ENCODE measurements at places on chromosomes 7 and 10.

DNA sequence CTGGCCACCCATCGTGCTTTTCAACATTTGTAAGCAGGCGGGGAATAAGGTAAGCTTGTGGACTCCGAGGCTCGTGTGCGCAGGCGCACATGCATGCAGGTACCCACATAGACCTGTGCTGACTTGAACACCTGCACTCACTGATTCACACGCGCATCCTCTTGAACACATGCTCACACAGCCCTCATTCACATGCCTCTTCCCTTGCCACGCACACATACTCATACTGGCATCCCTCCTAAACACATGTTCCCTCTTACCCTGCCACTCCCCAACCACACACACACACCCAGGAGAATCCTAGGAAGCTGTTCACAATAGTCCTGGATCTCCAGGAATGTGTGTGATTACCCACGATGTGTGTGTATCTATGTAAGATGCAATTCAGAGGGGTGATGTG, 44.1 kb upstream of the LBX1 start:
- DNase-seq, result no peak

GRCh38 chr7:31937982-31938381, 132.2 kb downstream of the PDE1C start:
- DNase-seq, result no peak

DNA sequence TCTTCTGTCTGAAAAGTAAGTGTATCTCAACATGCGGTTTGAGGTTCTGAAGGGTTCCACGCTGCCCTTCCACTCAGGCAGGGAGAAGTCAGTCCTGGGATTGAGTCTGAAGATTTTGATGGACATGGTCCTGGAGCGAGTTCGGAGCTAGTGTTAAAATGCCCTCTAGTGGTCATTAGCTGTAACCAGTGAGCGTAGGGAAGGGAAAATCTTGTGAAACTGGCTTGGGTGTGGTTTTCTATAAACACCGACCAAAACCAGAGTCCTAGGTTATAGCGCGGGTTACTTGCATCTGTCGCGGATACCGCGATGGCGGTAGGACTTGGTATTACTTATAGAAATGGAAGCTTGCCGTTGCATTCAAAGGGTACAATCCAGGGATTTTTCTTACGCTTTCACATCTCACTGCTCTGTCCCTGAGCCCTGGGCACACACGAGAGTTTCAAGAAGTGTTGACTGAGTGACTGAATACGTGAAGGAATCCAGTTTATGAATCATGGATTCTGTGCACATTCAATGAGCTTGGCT, 348.2 kb upstream of the C7orf33 start:
- DNase-seq, result no peak

DNA sequence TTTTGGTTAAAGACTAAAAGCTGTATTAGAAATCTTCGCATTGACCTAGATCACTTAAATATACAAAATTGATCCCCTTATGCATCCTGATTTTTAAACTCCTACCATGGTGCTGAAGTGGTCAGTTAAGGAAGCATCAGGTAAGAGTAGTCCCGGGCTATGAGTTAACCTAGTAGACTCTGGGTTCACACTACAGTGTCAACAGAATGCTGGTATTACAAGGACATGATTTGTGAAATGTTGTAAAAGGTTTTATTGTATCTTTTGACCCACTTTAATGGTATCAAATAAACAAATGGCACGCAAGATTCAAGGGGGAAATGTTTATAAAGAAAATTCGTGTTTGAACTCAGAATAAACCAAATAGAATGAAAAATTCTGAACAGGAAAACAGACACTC, 36.8 kb downstream of the RTKN2 start:
- DNase-seq, result no peak

GRCh38 chr10:22427890-22428571, 82.7 kb downstream of the SPAG6 start:
- DNase-seq, result no peak

DNA sequence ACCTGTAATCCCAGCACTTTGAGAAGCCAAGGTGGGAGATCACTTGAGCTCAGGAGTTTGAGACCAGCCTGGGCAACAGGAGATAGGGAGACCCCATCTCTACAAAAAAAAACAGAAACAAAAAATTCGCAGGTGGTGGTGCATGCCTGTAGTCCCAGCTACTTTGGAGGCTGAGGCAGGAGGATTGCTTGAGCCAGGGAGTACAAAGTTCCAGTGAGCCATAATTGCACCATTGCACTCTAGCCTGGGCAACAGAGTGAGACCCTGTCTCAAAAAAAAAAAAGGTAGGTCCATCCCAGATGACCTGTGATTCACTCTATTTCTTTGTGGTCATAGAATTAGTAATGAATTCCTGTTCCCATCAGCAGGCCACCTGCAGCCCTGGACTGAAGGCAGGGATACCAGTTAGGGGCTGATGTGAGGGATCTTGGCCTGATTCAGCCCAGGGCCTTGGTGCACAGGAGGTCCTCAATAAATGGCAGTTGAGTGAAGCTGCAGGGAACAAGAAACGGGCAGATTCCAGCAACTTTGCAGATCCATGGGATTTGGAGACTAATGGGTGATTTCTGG, at the start of gene MYH16:
Gene MYH16, plus strand, starts transcription at position 364 of the 570 bp plus-strand sequence.
- DNase-seq, result no peak

DNA sequence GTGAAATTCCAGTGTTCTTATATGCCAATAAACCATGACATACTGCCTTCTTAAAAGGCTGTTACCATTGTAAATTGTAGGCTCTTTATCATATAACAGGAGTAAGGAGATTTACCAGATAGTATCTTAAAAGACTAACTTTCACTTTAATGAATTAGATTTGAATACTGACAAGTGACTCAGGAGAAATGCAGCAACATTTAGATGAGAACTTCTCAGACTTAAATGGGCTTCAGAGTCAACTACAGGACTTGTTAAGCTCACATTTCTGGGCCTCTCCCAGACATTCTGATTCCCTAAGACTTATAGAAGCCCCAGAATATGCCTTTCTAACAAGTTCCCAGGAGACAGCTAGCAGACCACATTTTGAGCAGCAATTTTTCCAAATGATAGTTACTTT, 466.3 kb downstream of the ARL4A start:
- no peak for DNase-seq

DNA sequence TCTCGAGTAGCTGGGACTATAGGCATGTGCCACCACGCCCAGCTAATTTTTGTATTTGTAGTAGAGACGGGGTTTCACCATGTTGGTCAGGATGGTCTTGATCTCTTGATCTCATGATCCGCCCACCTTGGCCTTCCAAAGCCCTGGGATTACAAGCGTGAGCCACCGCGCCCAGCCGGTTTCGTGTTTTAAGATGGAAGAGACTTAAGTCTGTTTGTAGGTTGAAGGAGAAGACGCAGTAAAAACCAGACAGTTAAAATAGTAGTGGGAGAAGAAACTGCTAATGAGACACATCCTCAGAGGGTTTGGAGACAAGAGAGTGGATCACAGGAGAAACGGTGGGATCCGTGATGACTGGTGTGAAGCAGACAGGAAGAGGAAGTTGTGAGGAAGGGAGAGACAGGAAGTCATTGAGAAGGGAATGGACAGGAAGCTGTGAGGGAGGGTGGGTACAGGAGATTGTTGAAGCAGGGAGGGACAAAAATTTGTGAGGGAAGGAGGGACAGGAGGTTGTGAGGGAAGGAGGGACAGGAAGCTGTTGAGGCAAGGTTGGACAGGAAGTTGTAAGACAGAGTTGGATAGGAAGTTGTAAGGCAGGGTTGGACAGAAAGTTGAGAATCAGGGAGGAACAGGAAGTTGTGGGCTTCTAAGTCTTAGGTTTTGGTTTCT, 115.5 kb downstream of the WDFY4 start:
- no peak for DNase-seq

- DNase-seq, result no peak
Measured at GRCh38 chr7:79317728-79318127, 135.7 kb downstream of the MAGI2 start.
